ENCODE measurements at places on chromosomes 7 and 10.

- no peak for DNase-seq
Measured at GRCh38 chr7:81404669-81405068, 365.2 kb downstream of the HGF start.

GRCh38 chr7:106047184-106047583, 64.9 kb downstream of the SYPL1 start:
- DNase-seq, result no peak

DNA sequence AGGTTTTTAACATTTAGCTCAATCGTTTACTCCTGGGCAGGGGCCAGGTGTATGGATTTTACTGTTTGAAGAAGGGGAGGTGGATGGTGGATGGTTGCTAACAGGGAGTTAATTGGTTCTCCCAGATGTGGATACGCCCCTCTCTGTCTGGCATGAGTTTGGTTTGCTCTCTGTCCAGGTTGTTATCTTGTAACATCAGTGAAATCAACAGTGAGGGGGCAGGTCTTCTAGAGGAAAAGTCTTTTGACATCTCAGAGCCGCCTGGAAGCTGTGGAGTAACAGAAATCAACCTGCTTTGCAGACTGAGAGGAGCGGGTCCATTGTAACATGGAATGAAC, 243.4 kb downstream of the MGMT start:
- DNase-seq, result no peak

GRCh38 chr7:64300641-64301405, 12.9 kb upstream of the ZNF736 start:
- no peak for DNase-seq

- DNase-seq, result no peak
Measured at GRCh38 chr7:50352282-50352681, 47.8 kb downstream of the IKZF1 start.

DNA sequence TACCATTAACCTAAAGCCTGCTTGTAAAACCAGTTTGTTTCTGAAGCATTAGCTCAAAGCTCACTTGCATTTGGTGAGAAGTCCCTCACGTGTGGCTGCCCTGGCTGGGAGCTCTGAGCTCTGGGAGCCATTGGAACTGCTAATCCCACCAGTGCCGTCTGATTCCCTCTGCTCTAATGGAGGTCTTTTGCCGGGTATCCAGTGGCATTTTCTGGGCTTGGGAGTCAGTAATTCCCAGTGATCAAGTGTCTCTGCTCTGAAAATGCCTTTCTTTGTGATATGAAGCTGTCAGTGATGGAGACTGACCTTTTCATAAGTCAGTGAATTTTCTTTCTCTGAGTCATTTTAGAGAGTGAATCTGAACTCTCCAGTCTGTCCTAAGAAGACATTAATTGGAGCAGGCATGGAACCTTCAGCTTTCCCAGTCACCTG, 36.9 kb upstream of the FAM20C start:
- no peak for DNase-seq

- DNase-seq, result no peak
Measured at GRCh38 chr10:67259319-67259929, 333.6 kb downstream of the LRRTM3 start.

DNA sequence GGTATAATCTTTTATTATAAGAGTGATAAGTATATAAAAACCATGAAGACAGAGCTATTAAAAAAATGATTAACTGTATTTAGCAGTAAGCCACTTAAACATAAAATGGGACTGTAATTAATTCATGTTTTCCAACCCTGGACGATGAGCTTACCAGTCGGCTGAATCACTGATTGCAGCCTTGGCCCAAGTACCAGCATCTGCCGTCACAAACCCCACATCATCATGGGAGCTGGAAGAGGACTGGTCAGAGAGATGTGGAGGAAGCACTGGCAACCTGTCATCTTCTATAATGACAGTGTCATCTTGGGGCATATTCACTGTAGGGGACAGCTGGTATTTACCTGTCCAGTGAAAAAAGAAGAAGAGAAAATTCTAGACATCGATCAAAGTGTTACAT, 473.6 kb downstream of the PARD3 start:
- no peak for DNase-seq

- DNase-seq, result no peak
Measured at GRCh38 chr7:74280985-74281384, 8.2 kb upstream of the CLIP2 start.

DNA sequence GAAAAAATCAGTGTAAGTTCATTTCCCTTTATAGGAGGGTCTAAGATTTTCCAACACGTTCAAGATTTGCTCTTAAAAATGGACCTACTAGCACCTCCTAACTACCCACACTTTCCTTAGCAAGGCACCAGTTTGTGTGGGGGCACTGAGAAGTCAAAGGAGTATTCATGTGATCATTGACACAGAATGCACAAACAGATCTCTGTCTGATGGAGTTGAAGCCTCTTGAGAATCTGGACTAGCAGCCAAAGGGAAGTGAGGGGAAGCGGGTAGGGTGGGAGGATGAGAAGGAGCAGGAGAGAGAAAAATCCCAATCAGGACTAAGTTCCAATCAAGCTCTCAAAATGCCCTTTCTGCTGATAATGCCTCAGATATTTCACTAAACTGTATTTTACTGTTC, 4.1 kb downstream of the MMS19 start:
- DNase-seq, result no peak

- no peak for DNase-seq
Measured at GRCh38 chr10:31974434-31975124, 45.9 kb upstream of the ARHGAP12 start.

GRCh38 chr10:69018613-69019012, 30.0 kb downstream of the KIFBP start:
- DNase-seq, result no peak

DNA sequence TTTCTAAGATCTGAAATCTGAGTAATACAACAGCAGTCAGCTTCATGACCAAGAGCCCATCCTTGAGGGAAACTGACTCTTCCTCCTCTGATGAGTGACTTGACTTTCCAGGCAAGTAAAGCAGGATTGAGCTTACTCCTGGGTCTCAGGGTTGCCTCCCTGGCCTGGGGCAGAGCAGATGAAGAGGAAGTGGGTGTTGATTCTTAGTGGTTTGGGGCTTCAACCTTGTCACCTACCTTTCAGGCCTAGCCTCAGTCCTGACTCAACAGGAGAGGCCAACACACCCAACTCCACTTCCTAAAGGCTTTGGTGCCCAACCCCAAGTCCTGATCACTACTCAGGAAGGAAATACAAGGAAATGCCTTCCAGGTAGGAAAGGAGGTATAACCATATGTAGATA, 54.1 kb downstream of the KCNMA1 start:
- DNase-seq, result no peak

- no peak for DNase-seq
Measured at GRCh38 chr7:24741679-24742505, 15.4 kb downstream of the GSDME start.

- DNase-seq, result no peak
Measured at GRCh38 chr7:54802841-54803240, 43.8 kb upstream of the SEC61G start.

- no peak for DNase-seq
Measured at GRCh38 chr7:139941421-139941820, 112.4 kb downstream of the TBXAS1 start.

GRCh38 chr10:126609566-126609965, 60.9 kb downstream of the C10orf90 start:
- DNase-seq, result no peak

GRCh38 chr7:16984375-16984774, 102.6 kb upstream of the AGR3 start:
- DNase-seq, result no peak

DNA sequence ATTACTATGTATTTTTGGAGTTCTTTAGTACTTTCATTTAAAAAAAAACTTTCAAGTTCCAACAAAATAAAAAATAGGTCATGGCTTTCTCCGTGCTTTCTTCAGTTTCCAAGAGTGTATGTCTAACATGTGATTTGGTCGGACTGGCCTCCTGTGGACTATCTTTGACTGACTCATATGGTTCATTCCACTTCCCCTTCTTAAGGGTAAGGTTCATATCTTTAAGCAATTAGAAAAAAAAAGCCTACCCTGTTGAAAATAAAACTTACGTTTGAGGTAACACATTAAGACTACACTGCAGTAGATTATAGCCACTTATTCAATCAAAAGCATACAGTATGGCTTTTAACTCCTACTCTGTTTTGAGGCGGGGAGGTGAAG, 112.8 kb upstream of the AHR start:
- no peak for DNase-seq

DNA sequence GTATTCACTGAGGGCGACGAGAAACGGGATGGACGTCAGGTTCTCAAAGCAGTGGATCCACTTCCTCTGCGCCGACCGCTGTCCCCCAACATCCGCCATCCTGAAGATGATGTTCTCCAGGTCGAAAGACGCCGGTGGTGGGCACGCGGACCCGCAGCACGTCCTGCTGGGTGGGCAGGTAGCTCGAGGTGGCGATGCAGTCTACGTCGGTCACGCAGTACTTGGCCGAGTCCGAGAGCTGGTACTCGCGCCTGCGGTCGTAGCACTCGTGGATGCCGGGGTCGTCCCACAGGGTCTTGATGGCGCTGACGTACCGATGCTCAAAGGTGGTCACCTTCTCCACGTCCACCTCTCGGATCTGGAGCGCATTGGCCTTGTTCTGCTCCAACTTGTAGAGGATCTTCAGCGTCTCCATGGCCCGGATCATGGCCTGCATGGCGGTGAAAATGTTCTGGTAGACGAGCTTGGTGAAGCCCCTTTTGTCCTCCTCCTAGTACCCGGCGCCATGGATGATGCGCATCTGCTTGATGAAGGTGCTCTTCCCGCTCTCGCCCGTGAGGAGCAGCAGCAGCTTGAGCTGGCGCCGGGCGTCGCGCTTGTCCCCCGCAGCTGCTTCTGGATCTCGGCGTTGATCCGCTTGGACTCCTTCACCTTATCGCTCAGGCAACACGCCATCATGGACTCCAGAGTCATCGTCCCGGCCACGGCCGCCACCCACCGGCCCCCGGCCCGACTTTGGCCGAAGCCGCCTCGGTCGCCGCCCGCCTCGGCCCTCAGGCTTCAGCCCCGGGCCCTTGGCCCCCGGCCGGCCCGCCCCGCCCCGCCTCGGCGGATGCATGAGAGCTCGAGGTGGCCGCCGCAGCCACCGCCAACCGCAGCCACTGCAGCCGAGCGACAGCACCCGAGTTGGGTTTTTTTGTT, 122.9 kb upstream of the KCTD7 start:
- DNase-seq, result no peak

GRCh38 chr7:77653572-77653971, 42.7 kb upstream of the RSBN1L start:
- no peak for DNase-seq

- no peak for DNase-seq
Measured at GRCh38 chr10:15898046-15898445, 37.7 kb upstream of the MINDY3 start.

- DNase-seq, result no peak
Measured at GRCh38 chr7:137835486-137836112, 11.2 kb downstream of the DGKI start.

GRCh38 chr7:23918856-23919255, 208.8 kb downstream of the STK31 start:
- DNase-seq, result no peak

GRCh38 chr10:110994406-110995086, 75.1 kb downstream of the SHOC2 start:
- DNase-seq, result no peak

DNA sequence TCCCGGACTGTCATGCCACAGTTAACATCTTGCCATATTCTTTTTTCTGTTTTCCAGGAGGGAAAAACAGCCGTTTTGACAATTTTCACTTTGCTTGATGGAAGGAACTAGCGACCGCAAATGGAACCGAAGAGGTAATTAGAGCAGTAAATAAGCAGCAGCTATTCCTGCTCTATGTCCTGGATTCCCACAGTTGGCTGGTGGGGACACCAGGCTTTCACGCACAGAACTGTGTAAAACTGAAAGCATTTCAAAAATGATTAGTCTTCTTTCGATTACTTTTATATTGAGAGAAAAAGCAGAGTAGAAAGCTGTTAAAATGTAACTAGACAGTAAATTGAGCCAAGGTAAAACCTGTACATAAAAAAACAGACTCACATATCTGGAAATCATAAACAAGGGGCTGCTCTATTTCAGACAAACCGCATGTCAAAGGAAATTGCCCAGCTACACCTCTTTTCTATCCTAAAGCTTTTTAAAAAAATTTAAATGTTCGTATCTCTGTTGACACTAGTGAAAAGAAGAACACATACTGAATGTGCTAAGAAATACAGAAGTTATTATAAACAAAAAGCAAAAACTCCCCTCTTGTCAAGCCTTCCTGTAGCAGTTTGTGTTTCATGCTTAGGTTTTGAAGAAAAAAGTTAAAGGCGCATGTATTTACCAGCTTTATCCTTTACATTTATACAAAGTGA, 93.4 kb downstream of the RNF216 start:
- no peak for DNase-seq

DNA sequence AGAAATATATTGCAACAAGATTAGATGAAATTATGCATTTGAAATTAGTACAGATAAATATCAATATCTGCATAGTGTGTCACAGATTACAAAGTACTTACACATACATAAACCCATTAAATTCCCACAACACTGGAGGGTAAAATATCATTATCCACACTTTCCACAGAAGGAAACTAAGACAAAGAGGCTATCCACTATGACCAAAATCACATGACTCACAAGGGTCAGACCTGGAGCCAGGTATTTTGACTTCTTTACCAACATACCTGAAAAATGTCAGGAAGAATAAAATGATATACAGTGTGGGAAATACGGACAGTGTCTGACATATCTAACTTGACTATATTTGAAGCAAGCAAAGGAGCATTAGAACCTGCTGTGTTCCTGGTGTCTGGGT, 34.1 kb downstream of the HYCC1 start:
- DNase-seq, result no peak

GRCh38 chr7:48158404-48158803, 12.9 kb upstream of the ABCA13 start:
- no peak for DNase-seq

GRCh38 chr10:95445223-95445836, 115.8 kb downstream of the SORBS1 start:
- DNase-seq, result peak; percentile 60

DNA sequence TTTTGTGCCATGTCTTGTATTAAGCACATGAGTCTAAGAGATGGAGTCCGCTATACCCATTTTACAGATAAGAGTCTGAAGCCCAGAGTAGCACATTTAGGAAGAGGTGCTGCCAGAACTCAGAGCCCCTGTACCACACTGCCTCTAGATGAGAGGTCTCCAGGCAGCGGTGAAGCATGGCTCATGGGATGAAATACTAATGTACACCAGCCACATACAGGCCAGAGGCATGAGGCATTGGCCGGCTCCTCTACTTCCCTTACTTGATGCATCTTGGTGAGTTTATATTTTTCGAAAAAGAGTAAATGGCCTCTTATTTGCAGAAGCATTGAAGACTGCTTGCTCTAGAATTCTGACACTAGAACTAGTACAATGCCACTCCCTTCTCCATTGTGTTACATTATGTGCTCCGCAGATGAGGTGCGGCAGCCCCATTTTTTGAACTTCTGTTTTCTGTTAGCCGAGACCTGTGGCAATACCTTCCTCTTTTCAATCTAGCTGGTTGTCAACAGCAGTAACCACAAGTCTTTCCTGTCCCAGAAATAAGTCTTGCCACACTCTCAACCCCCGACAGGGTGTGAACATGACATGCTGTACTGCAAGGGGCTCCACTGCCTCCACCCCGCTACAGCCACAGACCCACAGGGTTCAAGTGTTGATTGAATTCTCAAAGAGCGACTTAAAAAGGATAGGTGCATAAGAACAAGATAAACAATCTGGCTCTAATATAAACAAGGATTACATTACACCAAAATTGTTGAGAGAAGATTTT, 145.3 kb downstream of the CELF2 start:
- no peak for DNase-seq
